Amygdala (tissue), 56 donors: ENCODE measurements at places on chromosomes 3 and 15.
A peak's percentile ranks its signal among the peaks of the same experiment; 100 is the strongest.

GRCh38 chr3:105798381-105798934 is 70.4 kb downstream of the CBLB start:
- no peak for DNase-seq

GRCh38 chr3:61927332-61927731 is 366.0 kb downstream of the PTPRG start:
- DNase-seq: no peak

DNA sequence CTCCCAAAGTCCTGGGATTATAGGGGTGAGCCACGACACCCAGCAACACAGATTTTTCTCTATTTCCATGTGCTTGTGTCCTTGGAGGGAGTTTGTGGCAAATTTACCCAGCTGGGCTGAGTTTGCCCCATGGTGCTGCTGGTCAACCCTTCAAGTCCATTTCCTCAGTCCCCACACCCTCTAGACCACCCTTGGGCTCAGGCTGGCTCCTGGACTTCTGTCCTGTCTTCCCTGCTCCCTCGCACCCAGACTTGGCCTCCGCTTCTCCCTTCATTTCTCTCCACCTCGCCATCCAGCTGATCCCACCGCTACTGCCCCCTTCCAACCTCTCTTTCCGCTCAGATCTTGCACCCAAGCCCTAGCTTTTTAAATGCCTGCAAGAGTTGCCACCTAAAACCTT is 7.3 kb upstream of the RHOV start:
- DNase-seq: no peak

GRCh38 chr3:53011324-53011723 is 34.5 kb downstream of the SFMBT1 start:
- DNase-seq: no peak

- DNase-seq: no peak
Measured at GRCh38 chr3:11465744-11466616, 177.7 kb downstream of the VGLL4 start.

DNA sequence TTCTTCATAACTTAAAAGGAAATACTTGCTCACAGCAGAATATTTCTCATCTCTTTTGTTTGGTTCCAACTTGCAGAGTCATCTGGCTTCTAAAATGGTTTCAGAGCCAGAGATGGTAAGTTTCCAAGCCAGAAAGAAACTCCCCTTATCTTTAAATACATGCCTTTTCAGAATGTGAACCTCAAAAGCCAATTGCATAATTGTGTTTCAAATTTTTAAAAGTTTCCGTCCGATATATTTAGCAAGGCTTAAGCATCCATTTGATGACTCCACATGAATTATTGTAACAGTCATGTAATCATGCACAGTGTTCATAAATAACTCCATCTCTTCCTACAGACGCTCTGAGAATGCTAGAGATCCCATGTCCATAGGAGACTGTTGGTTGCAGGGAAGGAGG is 40.6 kb upstream of the C3orf80 start:
- DNase-seq: no peak

- no peak for DNase-seq
Measured at GRCh38 chr3:141992512-141992911, 116.1 kb downstream of the ATP1B3 start.

- no peak for DNase-seq
Measured at GRCh38 chr3:76582098-76582497, 457.8 kb upstream of the ROBO2 start.

GRCh38 chr15:49096090-49096750 is 50.0 kb upstream of the SECISBP2L start:
- no peak for DNase-seq

GRCh38 chr15:92665100-92665555 is 9.6 kb upstream of the FAM174B start:
- DNase-seq: no peak

DNA sequence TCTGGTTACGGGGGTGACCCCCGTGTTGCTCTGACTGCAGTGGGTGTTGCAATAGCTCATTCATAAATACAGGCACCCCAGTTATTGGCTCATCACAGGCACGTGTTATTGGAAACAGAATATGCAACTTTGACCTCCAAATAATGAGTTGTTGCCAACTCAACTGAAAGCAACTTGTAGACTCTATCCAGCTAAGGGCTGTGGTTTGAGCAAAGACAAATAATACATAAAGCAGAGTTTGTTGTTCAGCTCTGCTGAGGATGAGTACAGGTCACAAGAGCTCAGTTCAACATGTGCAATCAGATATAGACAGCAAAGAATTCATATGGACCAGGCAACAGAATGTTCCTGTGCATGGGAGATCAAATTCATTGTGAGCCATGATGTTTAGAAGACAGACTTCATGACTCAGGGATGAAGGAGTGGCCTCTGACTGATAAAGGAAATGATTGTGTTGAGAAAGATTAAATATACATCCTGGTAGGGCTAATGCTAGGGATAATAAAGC is 87.6 kb upstream of the LRIG1 start:
- DNase-seq: no peak

DNA sequence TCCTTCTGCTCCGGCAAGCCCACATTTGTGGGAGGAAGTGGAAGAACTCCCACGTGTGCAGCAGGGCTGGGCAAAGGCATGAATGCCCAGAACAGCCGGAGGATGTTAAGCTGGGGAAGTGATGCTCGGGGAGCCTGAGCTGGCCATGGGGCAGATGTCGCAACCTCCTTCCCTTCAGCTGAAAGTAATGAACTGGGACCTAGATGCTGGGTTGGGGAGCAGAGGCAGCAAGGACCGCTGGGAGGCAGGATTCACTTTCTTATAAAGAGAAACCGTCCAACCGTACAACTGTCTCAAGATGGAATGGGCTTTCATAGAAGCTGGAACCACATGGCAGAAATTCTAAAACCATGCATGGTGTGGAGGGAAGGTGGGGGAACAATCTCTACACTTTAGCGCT is 290.9 kb downstream of the OCA2 start:
- DNase-seq: no peak

DNA sequence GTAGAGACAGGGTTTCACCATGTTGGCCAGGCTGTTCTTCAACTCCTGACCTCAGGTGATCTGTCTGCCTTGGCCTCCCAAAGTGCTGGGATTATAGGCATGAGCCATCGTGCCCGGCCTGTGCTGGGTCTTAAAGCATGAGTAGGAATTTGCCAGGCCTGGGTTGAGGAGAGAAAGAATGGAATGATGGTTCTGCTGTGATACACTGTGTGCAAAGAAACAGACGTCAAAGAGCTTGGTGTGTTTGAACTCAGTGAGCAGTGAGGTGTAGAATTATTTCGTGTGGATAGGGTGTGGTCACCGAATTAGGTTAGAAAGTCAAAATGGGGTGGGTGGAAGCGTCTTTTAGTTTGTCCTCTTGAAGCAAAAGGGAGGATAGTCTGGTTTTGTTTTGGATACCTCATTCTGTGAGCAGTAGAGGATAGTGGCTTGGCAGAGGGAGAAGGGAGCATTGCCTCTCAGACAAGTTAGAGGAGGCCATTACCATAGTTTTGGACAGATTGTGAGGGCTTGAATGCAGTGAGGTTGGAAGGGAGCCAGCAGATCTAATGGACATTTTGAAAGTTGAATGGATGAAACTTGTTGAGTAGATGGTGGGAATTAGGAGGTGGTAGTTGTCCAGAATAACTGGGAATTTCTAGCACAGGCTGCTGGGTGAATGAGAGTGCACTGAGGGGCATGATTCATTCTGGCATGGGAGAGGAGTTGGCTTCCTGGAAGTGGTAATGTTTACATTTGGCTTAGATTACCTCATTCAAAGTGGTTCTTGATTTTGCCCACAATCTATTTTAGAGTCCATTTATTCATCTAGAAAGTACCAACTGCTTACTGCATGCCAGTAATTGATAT is 27.2 kb downstream of the AKAP13 start:
- no peak for DNase-seq

DNA sequence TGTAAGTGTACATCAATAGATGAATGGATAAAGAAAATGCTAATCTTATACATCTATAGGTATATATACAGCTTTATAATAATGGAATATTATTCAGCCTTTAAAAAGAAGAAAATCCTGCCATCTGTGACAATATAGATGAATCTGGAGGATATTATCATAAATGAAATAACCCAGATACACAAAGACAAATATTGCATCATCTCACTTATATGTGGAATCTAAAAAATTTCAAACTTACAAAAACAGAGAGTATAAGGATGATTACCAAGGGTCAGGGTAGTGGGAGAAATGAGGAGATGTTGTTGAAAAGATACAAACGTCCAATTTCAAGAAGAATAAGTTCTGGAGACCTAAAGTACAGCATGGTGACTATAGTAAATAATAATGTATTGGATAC is 85.4 kb upstream of the AGTR1 start:
- no peak for DNase-seq

DNA sequence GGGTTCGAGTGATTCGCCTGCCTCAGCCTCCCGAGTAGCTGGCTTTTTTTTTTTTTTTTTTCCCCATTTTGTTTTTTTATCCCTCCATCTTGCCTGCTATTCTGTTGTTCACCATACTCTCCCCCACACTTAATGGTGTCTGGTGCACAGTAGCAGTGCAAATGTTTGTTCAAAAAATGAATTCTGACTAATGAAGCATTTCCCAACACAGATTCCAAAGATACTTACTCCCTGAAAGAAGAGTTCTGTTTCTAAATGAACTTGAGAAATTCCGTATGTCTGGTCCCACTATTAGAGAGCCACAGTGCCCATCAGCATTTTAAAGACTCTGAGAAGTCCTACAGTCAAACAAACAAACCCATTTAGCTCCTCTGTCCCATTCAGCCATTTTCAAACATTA is 9.5 kb downstream of the EDEM1 start:
- no peak for DNase-seq

DNA sequence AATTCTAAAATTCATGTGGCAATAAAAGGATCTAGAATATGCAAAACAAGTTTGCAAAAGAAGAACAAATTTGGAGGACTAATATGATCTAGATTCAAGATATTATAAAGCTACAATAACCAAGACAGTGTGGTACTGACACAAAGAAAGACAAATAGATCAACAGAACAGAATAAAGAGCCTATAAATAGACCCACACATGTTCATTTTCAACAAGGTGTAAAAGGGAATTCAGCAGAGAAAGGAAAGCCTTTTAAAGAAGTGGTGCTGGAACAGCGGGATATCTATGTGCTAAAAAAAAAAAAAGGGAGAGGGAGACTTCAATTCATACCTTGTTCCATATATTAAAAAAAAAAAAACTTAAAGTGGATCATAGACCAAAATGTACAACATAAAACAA is 149.0 kb downstream of the WDR76 start:
- DNase-seq: no peak

GRCh38 chr3:107525644-107526305 is 3.0 kb downstream of the BBX start:
- DNase-seq: no peak

DNA sequence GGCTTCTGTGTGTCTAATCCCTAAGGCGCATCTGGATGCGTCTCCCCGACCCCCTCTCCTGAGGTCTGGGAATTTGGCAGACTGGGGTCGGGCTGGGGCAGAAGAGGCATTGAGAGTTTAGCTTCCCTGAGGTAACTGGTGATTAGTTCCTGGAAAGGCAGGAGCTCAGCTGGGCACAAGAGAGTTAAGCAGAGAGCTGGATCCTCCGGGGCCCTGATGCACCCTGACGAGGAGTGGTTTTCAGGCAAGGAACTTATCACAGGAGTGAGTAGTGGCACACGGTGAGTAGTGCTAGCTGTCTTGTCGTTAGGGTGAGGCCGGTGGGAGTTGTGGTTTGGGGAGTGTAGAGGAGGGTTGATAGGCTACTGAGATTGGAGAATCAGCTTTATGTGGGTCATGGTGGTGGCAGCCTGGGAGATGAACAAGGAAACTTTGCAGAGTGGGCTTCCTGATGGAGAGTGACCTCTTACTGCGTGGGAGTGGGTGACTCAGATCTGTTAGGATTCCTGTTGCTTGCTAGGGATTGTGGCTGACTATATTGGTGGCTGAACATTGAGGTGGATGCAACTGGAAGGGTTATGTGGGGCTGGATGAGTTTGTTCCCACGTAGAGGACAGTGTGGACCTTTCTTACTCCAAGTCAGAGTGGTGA is 897 bp downstream of the RAD54L2 start:
- no peak for DNase-seq

DNA sequence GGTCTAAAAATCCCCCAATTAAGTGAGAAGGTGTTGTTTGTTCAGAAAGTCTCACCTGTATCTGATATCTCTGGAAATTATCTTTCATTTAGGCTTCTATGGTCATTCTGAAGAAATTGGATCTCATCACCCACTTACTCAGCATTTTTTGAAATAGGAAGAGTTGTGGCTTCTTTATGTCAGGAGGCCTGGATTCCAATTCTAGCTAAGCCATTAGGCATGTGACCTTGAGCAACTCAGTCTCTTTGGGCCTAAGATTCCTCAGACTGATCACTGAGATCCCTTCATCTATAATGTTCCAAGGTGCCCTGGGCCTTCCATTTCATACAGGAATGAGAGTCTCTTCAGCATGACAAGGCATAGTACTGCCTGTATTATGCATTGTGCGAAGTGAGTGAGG is 70.3 kb downstream of the ARHGEF26 start:
- no peak for DNase-seq

GRCh38 chr3:95797081-95797480 is 1017.3 kb upstream of the EPHA6 start:
- DNase-seq: no peak

DNA sequence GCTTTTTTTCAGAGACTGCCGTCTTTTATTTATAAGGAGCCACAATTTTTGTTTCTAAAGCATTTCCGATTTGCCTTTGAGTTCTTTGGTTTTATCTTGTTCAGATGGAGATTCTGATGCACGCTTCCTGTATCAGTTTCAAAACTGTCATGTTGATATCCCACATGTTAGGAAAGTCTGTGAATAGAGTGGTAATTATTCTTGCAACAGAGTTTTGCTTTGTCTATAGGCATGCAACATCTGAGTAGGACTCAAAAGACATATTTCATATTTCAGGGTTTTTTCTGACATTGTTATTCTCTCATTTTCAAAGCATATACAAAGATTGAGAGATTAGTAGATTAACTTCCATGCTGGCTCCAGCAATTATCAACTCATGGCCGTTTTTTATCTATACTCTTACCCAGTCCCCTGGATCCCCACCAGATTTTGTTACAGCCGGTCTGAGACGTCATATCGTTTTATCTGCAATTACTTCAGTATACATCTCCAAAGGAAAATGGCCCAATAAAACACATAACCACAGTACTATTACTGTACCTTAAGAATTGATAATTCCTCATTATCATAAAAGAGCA is 22.4 kb downstream of the PAQR5 start:
- no peak for DNase-seq

- peak; percentile 92 for DNase-seq
Measured at GRCh38 chr15:64387562-64388168, at the start of gene TRIP4. Gene TRIP4, plus strand, starts transcription at chr15:64387836. Its CDS starts 28 bp downstream, at chr15:64387864.

DNA sequence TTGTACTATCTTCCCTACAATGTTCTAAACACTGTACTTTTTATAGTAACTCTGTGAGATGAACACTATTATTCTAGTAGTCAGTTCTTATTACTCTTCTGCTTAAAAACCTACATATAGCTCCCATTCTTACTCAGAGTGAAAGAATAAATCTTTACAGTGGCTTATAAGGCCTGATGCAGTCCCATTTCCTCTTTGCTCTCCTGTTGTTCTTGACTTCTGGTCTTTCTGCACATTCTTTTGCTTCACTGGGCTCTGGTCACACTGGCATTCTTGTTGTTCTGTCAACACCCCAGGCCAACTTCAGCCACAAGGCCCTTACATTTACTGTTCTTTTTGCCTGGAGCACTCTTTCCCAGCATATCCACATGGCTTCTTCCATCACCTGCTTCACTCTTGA is 58.2 kb upstream of the TP63 start:
- DNase-seq: no peak
